ENCODE measurements at places on chromosomes 3 and 15.

DNA sequence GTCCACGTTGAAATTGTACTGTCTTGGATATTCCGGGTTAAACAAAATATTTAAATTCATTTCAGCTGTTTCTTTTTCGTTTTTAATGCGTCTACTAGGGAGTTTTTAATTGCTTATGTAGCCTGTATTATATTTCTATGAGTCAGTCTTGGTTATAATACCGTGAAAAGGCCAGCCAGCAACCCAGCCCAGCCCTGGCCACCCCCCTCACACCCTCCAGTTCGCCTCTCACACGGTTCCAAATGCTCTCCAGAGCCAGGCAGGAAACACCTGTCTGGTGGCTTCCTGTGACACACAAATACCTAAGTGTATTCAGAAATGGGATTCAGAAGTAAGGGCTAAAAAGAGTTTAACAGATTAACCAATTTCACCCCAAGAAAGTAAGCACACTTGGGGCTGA lies 4.4 kb downstream of the SH3BP5 start:
- no peak for DNase-seq

GRCh38 chr3:169379496-169380090 lies 283.9 kb downstream of the MECOM start:
- DNase-seq: no peak

DNA sequence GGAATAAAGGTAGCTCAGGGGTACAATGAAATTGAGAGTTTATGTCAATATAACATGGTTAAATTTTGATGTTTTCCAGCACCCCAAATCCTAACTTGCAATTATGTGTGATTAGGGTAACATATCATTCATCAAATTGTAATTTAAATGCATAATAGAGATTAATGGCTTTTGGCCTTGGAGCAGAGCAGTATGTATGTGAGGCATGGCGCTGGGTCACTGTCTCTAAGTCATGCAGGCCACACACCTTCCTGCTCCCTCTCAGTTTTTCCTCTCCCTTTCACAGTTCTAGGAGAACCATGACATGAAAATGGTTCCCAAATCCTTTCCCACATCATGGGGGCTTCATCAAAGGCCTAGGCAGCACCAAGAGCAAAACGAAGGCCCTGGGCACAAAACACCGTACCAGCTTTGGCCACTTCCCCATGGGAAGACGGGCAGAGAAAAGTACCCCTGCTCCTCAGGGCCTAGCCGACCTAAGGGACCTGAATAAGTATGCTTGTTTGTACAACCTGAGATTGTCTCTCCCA lies 3.9 kb upstream of the SRP14 start:
- no peak for DNase-seq

DNA sequence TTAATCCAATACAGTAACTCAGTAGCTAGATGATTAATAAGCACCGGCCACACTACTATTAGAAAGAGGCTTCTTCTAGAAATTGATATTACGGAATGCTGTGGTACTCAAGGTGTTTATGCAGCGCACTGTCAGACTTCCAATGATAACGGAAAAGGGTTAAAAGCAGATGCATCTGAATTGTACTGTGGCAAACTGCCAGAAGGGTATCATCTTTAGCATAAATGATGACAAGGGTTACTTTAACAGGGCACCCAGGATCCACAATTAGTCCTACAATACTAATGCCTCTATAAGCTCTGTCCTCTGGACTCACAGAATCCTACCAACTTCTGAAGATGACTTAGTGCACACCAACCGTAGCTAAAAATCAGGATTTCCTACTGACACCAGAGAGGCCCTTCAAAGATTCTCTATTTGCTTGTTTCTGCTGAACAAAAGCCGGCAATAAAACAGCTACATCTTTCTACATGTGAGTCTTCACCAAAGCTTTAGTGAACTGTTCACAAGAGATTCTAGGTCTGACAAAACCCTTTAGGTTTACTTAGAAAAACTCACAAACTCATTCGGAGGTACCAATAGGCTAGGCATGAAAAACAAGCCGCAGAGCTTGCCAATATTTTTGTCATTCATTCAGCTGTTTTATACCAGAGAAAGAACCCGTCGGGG lies 7.1 kb downstream of the SATB1 start:
- no peak for DNase-seq

DNA sequence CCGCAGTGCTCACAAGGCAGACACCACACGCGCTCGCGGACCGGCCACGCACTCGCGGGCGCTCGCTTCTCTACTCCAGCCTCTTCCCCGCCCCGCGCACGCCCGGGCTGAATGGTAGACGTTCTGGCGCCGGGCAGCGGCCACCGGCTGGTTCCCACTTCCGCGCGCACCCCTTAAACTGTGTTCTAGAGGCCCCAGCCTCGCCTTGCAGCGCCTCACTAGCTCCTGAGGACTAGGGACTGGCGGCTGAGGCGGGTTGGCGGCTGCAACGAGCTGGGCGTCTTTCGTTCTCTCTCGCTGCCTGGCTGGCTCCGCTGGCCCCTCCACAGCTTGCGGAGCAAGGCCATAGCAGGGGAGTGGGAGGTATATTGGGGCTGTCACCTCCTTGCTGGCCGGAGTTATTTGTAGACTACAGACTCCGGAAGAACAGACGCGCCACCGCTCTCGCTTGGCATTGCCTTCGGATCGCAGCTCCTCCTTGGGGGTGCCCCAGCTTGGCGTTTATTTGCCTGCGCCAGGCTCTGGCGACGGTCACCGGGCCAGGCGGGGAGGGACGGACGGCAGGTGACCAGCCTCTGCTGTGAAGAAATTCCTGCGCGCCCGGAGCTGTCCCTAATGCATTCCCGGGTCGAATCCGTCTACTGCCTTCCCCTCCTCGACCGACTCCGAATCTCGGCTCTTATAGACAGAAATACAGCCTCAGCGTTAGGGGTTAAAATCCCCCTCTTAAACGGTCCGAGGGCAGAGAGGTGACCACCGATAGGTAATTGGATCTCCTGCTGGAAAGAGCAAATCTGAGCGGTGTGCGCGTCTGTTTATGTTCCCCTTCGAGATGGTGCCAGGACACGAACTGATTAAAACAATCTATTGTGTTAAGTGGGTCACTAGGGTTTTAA lies 1.3 kb downstream of the GREM1 start:
- no peak for DNase-seq

DNA sequence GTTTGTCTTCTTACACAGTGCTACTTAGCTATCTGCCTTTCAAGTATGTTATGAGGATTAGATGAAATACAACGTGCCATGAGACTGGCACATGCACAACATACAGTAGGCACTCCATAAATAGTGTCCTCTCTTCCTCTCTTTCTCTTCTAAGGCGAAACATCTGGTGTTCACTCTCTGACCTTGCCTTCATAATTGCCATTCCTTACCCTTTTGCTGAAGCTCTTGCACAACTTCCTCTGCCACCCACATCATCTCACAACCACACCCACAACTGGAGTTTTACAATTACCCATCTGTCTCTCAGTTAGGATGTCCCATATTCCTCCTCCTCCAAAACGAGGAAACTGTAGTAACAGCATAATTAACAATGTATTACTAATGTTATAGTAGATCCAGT lies 26.4 kb upstream of the ACP3 start:
- DNase-seq: no peak

DNA sequence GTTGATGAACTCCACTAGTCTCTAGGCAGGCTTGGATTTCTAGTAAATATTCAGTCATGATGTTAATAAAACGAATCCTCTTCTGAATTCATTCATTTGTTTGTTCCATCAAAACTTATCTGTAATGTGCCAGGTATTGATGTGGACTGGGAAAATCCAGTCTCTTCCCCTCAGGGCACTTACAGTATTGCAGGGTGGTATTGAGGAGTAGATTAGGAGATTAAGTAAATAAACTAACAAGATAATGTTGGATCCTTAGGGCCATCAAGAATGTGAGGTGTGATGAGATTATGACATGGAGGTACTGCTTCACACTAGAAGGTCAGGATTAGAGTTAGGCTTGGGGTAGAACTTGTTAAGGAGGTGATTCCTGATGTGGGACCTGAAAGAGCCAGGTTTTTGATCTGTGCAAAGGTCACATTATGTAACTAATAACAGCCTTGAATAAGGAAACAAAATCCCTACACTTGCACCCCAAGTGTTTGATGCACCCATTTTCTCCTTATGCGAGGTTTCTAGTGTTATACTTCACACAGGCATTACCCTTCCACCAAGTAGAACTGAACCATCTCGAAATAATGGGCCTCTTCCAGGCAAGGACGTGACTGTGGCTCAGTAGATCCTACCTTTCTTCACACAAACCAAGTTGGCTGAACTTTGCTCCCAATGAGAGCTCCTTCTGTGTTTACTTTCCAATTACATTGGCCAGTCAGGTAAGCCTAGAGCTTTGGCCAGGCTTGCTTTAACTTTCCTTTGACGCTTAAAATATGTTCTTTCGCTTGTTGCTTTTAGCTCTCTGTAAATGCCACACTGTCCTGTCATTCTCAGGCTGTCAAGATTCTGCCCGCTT lies 16.7 kb downstream of the MCTP2 start:
- DNase-seq: no peak

- DNase-seq: no peak
Observed at GRCh38 chr3:46960081-46960701, 16.4 kb downstream of the CCDC12 start.

- DNase-seq: no peak
Observed at GRCh38 chr15:89936051-89936785, 23.5 kb upstream of the ARPIN start.

- DNase-seq: no peak
Observed at GRCh38 chr3:54134713-54135112, 12.4 kb downstream of the CACNA2D3 start.

DNA sequence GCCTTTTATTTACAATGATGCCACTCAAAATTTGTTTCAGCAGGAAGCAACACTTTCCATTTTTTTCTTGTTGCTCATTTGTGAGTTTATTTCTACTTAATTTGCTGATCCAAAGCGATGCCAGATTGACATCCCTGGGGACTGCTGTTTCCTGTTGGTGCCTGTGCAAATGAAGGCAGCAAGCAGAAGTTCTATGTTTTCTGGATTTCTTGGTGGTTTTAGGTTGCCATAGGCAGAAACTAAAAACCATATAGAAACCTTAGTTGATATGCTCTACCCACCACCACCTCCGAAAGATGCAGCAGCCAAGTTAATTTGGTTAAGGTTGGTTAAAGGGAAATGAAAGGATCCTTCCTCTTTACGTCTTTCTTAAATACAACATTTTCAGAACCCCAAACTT lies 356.2 kb downstream of the RBMS3 start:
- no peak for DNase-seq

DNA sequence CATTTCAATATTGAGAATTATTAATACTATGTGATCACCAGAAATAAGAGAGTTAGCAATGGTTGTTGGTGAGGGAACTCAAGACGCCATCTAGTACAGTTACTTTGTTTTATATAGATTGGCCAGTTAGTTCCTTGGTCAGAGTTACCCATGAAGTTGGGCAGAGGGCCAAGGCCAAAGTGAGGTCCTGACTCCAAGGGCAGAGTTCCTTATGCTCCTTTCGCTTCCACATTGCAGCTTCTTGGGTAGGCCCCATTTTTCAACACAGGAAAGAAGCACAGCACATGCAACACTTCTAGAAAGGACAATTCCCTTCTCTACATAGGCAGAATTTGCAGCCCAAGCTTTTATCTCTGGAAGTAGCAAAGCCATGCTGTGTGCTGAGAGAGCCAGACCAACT lies 178.6 kb downstream of the KCNAB1 start:
- DNase-seq: no peak

DNA sequence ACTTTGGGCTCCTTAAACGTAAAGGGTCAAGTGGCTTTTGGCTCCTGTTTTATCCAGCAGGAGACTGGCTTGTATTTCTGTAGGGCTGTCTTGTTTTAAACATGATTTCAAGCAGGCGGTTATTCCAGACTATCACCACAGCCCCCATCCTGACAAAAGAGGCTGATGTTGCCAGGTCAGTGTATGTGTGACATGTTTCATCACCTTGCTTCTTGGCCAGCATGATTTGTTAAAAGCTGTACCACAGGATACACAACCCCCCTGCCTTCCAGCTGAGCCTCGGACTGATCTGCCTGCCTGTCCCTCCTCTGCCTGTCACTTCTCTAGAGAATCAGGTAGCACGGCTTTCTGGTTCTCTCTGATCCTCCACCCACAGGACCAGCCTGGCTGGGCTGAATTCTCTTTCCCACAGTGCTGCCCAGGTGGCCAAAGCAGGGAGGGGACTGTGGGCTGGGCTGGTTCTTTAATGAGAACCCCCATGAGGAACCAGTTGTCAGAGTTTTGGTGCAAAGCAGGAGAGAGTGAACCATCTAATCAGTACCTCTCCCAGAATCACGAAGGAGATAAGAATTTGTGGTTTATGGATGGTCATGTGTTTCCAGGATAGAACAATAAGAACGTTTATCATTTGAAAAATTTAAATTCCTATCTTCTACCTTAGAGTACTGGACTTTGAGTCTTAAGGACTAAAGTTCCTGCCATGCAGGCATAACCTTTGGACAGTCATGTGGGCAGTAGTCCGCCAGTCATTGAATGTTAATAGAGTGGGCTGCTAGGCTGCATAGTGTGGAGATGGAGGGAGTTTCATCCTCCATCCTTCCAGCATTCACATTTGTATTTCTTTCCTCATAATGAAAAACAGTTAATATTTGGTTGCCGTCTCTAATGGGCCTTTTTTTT lies 8.8 kb downstream of the ABHD6 start:
- DNase-seq: no peak

- DNase-seq: no peak
Observed at GRCh38 chr3:165754219-165755007, 82.8 kb downstream of the BCHE start.

DNA sequence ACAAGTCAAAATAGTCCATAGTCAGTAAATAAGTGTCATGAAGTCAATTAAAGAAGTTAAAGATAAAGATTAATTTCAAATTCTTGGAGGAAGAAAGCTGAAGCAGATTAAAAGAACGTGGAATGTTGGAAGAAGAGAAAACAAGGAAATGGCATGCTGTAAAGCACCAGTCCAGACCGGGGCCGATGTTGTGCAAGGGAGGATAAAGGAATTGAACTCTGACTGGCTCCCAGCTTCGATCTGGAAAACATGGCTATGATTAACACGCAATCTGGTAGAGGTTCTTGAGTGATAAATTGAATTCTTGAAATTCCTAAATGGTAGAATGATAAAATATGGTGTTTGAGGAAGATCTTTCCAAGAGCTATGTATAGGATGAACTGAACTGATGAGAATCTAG lies 194.4 kb downstream of the MEIS2 start:
- no peak for DNase-seq

DNA sequence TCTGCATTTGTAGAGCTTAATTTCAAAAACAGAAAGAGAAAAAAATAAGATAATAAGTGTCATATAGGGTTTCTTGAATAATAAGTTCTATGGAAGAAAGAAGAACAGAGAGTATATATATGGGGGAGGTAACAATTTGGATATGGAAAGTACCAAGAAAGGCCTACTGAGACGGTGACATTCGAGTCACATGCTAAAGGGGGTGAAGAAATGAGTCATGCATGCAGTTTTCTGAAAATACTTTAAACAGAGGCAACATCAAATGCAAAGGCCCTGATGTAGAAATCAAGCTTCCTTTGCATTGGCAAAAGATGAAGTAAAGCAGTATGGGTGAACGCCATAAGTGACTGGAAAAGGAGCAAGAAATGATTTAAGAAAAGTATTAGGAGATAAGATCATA lies 371.6 kb upstream of the ZNF385D start:
- no peak for DNase-seq

- DNase-seq: no peak
Observed at GRCh38 chr3:49351521-49352011, 6.6 kb downstream of the GPX1 start.
